ENCODE measurements at places on chromosomes 12 and 14.

DNA sequence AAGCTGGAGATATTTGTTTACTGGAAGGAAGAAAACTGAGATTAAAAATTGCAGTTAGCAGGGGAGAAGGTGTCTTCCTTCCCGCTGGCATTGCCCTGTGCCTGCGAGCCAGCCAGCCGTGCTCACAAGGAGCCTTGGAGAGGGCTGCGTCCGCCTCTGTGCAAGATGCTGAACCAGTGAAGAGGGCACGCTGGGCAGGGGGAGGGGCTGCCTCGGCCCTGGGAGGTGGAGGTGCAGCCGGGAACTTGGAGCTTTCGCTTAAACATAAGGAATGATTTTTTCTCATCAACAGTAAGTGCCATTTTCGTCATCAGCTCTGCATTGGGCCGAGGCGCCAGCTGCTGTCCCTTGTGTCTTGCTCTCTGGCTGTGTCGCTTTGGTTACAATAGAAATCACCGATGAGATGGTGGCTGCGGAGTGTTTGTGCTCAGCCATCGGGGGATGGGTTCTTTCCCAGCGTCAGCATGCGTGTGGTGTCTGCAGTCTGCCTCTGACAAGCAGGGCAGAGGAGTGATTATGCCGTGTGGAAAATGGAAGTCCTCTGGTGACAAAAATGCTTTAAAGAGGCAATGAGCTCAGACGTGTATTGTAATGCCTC, 97.3 kb downstream of the ESR2 start:
- no peak for DNase-seq

GRCh38 chr12:19369691-19370148, 69.6 kb upstream of the AEBP2 start:
- DNase-seq, result no peak

DNA sequence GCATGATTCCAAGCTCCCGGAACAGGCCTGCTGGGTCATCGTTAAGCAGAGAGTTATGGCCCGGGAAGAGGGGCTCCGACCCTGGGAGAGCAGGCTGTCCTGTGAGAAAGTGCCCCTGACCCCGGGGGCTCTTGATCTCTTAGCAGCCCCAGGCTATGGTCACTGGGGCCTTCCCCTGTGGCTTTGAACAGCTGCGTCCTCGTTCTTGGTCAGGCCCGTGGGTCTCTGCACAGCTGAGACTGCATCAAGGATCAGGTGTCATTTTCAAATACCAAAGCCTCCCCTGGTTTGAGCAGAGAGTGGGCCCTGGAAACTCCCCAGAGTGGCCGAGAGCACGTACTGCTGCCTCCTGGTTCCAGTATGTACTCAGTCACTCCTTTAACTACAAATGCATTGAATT, 114.8 kb downstream of the ESRRB start:
- DNase-seq, result no peak

DNA sequence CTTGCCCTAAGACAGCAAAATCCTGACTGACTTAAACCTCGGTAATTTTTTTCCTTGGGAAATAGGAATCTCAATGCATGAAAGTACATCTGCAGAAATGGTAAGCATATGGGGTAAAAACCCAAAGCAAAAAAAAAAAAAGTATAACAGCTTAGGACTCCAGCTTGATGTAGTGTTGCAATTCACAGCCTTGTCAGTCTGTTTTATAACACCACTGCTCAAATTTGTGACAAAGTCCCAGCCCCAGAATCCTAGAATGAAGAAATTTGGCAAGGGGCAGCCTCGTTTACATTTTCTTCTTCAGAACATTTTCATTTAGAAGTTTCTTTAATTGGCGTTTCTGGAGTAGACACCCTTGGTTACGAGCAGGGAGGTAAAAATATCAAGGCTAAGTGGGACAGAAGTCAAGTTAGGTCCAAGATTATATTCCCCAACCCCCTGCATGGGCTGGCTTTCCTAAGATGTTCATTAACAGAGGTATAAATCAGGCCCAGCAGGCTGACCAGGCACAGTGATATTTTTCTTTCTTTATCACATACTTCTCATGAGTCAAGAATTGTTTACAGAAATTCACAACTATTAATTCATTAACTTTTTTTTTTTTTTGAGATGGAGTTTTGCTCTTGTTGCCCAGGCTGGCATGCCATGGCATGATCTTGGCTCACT, 424.0 kb downstream of the RMST start:
- DNase-seq, result no peak

DNA sequence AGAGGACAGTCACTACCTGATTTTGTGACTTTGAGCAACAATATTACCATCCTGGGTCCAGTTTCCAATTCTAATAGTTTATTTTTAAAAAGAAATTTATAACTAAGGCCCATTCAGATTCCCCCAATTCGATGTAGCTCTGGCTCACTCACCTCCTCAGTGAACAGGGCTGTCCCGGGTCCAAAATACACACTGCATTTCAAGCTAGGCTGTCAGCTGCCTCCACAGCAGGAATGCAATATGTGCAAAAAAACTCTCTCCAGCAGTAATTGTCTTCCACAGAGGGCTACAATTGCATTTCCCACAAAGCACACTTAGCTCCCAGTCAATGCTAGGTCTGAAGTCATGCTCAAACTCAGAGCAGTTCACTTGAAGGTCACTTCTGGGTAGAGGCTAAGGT, 39.3 kb upstream of the ZNF641 start:
- no peak for DNase-seq

- no peak for DNase-seq
Measured at GRCh38 chr14:23148591-23149249, 29.7 kb upstream of the CEBPE start.

DNA sequence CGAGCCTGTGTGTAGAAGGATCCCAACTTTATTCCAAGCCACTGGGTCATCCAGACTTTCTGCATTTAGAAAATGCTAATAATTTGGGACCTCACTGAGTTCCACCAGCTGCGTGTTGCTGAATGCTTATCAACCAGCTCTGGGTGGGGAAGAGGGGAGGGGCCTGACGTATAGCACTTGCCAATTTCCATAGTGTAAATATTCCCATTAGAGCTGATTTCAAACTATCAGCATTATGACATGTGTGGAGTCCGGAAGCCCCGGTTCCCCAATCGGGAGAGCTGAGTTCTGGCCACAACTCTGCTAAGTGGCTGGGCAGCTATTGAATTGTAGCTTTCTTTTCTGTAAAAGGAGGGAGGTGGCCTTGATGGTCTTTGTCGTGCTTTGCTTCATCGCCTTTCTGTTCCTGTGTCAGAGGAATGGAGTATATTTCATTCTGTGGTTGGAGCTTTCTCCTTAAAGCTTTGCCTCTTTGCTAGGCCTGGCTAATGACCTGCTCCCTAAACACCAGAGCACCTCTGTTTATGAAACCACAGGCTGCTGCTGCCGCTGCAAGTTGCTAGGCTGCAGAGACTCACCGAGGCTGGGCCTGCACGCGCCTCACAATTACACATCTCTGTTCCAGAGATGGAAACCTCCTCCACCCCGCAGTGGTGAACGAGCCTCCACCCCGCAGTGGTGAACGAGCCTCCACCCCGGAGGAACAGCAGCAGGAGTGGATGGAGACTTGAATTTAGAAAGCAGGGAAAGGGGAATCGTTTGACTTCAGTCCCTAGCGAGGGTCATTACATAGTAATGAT, 7.7 kb upstream of the BCL7A start:
- DNase-seq, result no peak

GRCh38 chr12:131920157-131920508, 8.9 kb upstream of the PUS1 start:
- DNase-seq, result no peak

DNA sequence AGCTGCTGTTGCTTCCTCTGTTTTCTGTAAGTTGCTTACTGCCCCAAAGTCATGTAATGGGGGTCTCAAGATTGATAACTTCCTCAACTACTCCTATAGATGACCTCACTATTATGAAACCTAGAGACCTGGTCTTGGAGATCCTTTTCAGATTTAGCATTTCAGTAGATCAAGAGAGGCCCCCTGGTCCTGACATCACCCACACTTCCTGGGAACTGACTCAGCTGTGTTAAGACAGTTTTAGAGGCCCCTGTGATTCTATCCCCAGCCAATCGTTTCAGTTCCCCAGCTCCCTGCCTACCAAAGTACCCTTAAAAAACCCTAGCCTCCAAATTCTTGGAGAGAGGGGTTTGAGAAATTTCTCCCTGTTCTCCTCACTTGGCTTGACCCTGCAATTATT, 9.2 kb upstream of the ARG2 start:
- DNase-seq, result no peak

DNA sequence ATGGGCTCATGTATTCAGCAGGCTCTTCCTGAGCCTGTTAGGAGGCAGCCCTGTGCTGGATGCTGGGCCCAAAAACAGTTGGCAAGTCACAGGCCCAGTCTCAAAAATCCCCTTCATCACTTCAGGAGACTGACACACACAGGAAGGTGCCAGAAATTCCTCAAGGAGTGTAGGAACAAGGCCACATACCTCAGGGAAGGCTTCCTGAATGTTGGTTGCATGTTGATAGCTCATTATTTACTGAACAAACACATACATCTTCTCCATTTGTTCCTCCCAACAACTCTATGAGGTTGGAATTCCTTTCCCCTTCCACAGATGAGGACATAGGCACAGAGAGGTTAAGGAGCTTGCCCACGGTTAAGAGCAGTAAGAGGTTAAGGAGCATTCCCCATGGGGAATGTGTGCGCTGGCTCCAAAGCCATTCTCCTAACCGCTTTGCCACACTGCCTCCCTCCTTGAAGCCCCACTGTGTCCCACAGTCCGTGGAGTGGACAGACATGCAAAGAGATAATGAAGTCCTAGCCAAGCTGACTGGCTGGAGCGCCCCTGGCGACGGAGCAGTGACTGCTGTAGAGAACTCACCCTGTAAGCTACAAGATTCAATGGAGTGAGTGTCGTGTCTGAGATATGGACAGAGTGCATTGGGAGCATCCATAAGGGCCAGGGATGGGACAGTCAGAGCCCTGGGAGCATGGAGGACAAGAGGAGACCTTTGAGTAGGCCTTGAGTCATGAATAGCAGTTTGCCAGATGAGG, 3.3 kb downstream of the HHIPL1 start:
- no peak for DNase-seq
